ENCODE measurements at places on chromosomes 6 and 20.

GRCh38 chr20:62389601-62390087 is 2.7 kb downstream of the RPS21 start:
- DNase-seq, result no peak

DNA sequence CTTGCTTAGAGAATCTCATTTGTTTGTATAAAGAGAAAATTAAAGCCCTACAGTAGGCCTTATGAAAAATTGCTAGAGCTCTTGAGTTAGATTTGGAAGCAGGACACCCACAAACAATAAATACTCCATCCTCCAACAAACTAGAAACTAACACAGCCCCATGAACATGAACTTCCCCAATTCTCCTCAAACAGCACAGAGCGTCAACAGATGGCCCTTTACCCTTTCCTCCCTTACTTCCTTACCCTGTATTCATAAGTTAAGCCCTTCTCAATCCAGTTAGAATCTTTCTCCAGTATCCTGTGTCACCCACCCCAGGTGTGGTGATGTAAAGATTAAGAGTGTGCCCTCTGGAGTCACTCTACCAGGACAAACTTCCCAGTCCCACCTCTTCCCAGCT is 113.7 kb downstream of the UNC5CL start:
- DNase-seq, result no peak

DNA sequence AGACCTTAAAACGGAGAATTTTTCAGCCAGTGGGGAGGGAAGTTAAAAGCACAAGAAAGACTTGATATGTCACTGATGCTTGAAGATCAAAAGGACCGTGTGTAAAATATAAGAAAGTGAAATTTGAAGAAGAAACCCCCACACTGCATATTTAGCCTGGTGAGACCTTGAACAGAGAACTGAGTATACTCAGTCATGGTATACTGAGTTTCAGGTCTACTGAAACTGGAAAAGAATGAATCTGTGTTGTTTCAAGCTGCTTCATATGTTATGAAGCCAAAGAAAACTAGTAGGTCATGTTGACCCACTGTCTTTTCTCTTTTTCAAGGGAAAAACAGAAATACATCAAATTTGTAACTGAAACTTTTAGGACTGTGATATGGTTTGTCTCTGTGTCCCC is 443.8 kb upstream of the GJE1 start:
- no peak for DNase-seq

DNA sequence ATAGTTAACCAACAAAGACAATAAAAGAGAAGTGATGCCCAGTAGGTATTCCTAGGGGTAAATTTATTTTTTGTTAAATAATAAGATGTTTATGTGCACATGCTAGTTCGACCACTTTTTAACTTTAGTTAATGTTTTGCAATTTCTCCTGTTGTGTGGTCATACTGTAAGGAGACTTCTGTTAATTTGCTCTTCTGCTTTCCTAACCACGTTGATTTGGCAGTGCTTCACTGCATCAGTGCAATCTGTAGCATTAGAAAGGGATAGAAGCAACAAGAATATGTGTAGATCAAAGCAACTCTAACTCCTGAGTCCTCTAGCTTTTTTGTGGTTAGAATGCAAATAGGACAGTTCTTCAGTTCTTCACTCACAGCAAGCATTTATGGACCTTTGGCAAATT is 13.9 kb downstream of the MYB start:
- no peak for DNase-seq

DNA sequence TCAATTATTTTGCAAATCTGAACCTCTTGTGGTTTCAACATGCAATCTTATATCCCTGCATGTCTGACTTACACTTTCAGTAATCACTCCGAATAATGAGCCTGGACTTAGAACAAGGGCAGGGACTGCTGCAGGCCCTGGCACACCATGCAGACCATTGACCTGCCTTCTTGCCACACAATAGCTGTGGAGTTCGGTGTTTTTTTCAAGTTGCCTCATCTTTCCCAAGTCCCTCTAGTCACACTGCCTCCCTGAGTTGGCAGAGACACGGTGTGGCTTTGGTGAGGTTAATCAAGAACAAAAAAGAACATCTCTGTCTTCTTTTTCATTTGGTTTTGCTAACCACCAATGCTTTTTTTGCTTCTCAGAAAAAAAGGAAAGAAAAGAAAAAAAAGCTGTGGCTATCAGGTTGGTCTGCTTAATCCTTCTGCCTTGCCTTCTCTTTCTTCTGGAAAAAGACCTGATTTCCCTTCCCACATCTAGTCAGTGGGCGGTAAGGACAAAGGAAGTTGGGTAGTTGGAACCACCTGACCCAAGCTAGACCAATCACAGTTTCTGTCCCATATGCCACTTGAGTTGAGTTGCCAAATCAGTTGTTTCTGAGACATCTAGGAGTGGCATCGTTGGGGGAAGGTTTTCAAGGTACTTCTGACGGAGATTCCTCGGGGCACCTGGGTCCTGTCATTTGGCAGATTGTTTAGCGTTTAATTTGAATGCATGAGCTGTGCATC is 55.9 kb upstream of the TASP1 start:
- DNase-seq, result no peak

DNA sequence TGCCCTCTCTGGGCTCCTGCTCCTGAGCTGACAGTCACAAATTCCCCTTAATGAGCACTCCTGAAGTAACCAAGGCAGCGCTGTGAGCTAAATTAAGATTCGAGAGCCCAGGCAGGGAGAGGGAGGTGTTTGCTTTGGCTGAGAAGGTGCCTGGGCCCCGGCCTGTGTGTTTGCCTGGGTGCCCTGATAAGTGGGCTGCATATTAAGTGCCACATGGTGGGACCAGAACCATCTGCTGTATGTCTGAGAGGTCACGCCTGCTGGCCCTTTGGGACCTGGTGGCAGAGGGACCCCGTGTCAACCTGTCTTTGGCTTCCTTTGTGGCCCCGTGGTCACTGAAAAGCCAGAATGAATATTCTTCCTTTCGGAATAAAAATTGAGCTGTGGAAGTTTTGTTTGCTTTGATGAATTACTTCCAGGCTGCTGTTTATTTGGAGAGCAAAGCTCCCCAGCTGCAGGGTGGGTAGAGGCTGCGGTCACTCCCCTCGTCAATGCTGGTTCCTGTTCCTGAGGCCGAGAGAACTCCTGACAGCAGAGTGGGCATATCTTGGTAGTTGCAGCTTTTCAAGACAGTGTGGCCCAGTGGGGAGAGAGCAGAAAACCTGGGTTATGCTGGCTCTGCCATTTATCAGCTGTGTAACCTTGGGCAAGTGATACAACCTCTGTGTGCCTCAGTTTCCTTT is 17.5 kb upstream of the KCNK16 start:
- DNase-seq, result no peak

DNA sequence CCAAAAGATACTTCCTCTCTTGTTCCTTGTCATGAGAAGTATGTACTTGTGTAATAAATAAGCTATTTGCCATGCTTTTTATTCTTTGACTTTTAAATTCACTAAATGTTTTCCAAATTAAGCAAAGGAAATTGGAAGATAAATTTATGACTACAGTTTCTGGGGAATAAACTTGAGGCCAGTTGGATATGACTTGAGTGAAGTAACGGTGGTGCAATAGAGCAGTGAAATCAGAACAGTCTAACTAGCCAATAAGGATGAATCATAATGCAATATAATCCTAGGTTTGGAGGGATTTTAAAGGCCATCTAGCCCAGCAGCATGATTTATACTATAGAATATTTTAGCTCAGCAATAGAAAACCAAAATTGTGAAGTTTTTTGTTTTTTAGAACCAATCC is 183.8 kb upstream of the TCF21 start:
- no peak for DNase-seq

DNA sequence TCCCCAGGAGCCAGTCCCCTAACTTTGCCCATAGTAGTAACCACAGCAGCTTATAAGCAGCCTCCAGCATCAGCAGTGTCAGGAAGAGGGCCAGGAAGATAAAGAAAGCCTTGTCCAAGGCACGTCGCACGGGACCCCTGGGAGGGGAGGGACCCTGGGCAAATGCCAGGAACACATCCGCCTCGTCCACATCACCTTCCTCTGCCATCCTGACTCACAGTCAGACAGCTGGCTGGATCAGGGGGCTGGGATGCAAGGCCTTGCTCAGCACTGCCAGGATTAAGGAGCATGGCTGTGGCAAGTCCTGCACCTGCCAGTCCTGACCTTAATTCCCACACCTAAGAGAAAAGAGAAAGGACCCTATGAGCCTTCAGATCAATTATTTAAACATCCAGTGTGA is 11.5 kb upstream of the ZBTB22 start:
- DNase-seq, result no peak

DNA sequence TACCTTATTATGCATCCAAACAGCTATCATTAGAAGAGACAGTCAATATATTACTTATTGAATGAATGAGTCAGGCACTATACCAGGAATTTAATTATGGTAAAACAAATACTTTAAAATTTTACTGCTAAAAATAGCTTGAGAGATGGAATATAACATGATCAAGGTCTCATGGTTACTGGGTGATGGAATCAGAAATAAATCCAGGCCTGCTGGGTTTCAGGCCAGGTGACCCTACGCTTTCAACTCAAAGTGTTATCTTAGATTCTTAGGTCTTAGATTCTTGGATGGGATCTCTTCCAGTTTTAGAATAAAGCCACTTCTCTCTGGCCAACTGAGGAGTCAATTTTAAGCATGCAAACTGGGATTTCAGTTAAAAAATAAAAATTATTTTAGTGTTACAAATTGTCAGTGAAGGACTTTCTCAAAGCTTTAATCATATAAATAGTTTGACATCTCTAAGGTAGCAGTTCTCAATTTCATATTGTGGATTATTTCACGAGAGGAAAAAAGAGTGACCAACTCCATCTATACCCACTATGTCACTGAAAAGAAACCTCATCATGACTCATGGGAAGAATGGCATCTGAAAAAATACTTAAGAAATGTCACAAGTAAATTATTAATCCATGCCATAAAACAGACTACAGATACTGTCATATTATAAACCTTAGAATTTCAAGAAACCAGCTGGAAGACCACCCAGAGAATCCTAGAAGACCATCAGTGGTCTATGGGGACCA is 283.4 kb upstream of the RUNX2 start:
- DNase-seq, result no peak

DNA sequence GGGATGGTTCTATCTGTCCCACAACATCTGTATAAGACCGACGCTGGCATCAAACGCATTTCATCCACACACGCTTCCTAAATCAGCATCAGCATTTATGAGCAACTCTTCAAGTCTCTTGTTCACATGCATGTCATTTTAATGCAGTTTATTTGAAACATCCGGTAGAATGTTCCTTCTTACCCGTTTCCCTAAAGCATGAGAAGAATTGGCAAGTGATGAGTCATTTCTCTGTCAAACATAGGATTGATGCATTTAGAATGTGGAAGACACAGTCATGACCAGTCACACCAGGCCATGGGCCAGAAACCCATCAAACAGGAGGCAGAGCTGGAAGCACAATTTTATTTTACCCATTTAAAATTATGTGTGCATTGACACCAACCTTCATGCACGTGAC is 122.8 kb downstream of the UST start:
- no peak for DNase-seq

DNA sequence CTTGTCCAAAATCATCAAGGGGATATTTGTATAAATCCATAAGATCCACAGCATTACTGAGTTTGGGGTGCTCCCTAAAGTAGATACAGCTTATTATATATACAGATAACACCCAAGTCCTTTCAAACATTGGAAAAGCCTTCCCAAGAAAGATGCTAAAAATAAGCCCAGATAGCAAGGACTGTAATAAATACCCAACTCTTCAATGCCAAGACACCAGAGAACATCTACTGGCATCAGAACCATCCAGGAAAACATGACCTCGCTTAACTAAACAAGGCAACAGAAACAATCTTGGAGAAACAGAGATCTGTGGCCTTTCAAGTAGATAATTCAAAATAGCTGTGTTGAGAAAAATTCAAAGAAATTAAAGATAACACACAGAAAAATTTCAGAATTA is 761.4 kb downstream of the GRIK2 start:
- DNase-seq, result no peak

GRCh38 chr20:21262812-21263211 is 40.3 kb upstream of the XRN2 start:
- no peak for DNase-seq

DNA sequence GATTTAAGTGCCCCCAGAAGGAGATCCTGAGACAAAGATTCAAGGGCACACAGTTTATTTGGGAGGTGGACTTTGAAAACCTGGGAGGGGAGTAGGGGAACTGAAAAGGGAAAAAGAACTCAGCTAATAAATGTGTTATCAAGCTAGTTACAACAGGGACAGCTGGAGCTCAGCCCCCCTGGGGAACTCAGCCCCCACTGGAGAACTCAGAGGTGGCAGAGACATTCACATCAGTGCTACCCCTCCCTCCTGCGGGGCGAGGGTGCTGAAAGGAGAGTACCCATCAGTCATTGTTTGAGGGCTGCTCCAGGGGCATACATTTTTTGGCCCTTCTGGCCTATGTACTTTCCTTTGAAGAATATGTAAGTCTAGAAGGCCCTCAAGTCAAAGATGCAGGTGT is 101.4 kb downstream of the LRFN2 start:
- DNase-seq, result no peak

All from type B pancreatic cell (in vitro differentiated cells).